ENCODE measurements at places on chromosomes 2 and 18.

GRCh38 chr2:96816127-96816835 is at the start of gene CNNM3:
Gene CNNM3, plus strand, starts transcription at chr2:96816268. Its CDS starts 10 bp downstream, at chr2:96816278.
- DNase-seq = peak; percentile 97

DNA sequence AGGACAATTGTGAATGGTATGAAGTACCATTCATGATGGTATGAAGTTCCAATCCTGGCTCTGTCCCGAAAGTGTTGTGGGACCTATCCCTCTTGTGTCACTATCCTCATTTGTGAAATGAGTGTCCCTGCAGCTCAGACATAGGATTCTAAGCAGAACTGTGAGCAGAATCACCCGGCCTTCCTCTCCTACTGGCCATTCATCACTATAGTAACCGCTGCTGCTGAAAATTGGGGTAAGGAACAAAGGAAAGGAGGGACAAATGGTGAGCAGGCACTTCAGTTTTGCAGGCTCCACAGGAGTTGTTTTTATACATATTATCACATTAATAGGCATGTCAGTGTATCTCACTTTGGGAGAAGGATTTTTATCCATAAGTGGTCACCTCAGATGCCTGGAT is 27.4 kb downstream of the SMYD1 start:
- DNase-seq = no peak

GRCh38 chr2:105798595-105798994 is 53.9 kb downstream of the NCK2 start:
- no peak for DNase-seq

- DNase-seq = no peak
Observed at GRCh38 chr2:25521665-25522387, 151.6 kb downstream of the DTNB start.

DNA sequence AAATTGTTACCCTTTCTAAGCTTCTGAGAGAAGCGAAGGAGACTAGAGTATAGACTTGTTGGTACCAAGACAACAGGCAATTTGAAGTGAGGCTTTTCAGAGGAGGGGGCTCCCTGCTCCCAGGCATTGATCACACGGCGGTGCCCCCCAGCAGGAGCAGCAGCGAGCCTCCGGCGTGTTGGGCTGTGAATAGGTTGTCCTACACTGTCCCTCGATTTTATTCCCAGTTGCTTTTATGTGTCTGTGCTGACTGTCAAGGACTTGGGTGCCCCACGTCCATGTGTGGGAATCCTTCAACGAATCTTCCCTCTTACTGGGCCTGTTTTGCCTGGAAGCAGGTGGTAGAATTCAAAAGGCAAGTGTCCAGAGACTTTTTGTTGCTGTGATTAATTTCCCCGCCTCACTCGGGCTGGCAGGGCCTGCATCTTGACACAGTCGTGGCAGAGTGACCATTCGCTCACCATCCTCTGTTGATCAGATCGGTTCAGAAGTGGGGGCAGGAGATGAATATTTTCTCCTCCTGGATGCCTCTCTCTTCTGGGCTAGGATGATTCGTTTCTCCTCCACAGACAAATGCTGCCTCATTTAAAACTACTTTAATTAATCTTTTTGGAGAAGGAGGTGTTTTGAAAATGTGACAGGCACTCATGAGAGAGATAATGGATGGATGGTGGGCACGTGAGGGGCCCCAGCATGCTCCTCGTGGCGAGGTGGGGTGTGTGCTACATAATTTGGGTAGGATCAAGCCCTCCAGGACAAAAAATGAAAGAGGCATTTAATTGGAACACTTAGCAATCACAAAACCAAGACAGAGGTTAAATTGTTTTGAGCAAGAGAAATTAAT is 77.6 kb downstream of the SMIM21 start:
- no peak for DNase-seq

- no peak for DNase-seq
Observed at GRCh38 chr2:222284466-222284865, 14.3 kb downstream of the PAX3 start.

DNA sequence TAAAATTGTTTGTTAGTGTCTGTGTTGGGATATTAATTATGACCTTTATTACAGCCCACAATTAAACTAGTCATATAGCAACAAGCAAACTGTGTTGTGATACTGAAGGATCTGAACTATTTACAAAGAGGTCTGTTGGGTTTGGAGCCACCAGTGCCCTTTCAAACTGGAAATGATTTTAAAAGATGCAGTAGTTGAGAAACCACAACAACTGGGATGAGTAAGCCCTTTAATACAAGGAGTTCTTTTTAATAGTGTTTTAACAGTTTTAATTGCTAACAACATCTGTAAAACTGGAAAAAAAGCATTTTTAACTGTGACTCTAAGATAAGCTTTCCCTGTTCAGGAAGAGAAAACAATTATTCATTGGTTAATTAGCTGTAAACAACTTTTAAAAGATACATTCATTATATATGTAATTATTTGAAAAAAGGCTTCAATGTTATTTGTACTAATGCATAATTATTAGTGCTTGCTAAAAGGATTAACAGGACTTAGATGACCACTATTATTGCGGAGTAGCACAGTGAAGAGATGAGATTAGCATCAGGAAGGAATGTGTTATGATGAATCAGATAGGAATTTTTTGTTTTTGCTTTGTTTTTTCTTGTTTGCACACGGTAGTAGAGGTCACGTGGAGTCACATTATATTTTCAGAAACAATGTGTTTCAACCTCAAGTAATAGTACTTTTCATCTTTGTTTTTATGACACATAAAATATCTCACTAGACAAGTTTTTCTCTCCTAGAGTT is 392.7 kb upstream of the FANCL start:
- no peak for DNase-seq

- DNase-seq = no peak
Observed at GRCh38 chr18:39698436-39698835, 2132.8 kb upstream of the CELF4 start.

- no peak for DNase-seq
Observed at GRCh38 chr2:104781151-104781550, 72.8 kb upstream of the POU3F3 start.

GRCh38 chr2:99881901-99882591 is 260.3 kb downstream of the AFF3 start:
- no peak for DNase-seq

DNA sequence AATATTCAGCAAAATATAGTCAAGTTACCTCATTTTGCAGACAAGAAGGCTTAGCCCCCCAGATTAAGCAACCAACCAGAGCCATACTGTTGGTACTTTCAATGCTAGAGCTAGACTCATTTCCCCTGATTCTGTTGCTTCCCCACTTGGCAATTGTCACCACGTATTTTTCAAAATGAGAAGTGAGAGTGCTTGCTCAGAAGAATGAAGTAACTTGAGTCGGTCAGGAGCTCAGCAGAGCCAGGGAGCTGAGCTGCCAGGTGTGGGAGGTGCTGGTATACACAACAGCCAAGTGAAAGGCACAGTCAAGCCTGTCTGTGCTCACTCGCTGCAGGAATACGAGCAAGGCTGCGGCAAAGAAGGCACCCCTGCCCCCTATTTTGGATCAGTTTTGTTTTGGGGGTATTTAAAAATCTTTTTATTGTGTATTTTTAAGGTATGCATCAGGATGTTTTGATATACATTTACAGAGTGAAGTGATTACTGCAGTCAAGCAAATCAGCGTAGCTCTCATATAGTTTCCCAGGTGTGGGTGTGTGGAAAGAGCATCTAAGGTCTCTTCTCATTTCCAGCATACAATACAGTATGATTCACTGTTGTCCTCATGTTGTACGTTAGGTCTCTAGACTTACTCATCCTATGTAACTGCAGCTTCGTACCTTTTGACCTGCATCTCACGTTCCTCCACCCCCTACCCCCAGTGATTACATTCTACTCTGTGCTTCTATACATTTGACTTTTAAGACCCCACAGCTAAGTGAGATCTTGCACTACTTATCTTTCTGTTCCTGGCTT is 62.4 kb downstream of the MRPS9 start:
- no peak for DNase-seq

GRCh38 chr18:23107718-23108117 is 27.6 kb upstream of the CABLES1 start:
- DNase-seq = no peak

DNA sequence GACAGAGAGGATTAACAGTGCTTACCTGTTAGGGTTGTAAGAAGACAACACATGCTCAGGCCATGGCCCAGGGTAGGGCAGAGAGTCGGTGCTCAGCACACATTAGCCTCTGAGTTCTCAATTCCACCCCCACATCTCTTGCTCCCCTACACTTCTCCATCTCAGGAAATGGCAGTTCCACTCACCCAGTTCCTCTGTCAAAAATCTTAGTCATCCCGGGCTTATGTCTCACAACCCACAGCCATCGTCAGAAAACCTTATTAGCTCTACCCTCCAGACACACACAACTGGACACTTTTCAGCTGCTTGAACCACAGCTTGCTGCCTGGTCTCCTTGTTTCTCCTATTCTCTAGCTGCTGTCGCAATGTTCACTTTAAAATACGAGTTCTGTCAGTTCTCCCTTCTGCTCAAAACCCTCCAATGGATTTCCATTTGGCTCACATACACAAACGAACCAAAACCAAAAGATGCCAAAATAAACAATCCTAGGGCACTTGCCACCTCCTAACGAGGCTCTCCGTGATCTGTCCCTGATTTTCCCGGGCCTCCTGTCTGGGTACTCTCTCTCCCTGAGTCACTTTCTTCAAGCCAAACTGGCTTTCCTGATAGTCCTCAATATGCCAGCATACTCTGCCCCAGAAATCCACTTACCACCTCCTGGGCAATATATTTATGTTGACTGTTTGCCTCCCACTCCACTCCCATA is 89.7 kb downstream of the KCTD1 start:
- DNase-seq = no peak

DNA sequence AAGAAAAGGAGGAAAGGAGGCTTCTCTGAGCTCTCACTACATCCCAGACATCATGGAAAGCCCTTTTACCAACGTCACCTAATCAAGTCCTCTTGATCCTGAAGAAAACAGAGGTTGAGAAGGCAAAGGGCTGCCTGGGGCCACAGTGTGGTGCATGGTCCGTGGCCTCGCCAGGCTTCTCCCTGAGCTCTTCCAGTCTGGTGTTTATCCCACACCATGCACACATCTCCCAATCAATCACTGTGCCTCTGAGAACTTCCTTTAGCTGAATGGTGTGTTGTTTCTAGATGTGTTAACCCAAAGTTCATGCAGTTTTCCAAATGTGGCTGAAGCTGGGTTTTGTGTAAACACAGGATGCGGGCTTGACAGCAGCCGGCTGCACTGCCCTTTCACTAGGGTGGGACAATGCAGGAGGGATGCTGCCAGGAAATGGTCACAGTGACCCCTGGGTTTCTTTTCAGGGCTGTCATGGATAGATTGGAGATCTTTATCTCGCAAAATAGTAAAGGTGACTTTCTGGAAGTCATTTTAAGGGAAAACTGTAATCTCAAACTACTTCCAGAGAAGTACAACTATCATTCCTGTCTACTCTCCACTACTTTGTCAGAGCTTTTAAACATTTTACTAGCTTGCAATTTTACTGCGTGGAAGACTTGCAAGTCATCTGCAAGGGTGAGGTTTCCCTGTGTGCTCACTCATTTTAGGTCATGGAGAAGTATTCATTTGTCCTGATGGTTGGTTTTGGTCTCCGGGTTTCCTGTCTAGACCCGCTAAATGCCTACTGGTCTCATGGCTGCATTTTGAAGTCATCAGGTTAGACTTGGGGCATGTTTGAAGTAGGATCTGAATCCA is 54.6 kb downstream of the IL1R2 start:
- no peak for DNase-seq

DNA sequence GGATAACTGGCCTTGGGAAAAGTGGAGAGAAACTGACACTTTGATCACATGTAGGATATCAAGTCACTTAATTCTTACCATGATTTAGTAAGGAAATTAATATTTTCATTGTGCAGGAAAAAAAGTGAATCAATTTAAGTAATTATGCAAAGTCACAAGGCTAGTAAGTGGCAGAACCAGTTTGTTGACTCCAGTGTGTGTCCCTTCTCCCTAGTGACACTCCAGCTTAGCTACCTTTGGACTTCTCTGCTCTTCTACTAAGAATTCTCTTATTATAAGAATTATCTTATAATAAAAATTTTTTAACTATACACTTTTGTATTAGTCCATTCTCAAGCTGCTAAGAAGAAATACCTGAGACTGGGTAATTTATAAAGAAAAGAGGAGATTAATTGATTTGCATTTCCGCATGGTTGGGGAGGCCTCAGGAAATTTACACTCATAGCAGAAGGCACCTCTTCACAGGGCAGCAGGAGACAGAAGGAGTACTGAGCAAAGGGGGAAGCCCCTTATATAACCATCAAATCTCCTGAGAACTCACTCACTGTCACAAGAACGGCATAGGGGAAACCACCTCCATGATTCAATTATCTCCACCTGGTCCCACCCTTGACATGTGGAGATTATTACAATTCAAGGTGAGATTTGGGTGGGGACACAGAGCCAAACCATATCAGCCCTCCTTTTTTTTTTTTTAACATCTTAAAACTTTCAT is 13.6 kb downstream of the COL4A4 start:
- DNase-seq = no peak

DNA sequence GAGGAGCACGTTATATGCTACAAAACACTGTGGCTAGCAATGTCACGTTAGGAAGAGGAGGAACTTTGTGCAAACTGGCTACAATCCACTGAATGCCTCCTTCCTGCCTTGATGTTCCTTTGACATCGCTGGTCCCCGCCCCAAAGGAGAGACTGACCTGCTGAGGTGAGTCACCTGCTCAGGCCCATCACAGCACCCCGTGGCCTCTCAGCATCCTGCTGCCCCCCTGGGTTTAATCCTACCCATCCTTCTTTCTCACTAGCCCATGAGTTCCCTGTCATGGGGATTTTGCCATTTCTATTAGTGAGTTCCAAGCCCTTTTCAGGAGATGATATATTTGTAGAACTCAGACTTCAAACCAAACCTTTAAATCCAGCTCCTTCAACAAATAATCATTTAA is 16.2 kb downstream of the DLGAP1 start:
- DNase-seq = no peak

DNA sequence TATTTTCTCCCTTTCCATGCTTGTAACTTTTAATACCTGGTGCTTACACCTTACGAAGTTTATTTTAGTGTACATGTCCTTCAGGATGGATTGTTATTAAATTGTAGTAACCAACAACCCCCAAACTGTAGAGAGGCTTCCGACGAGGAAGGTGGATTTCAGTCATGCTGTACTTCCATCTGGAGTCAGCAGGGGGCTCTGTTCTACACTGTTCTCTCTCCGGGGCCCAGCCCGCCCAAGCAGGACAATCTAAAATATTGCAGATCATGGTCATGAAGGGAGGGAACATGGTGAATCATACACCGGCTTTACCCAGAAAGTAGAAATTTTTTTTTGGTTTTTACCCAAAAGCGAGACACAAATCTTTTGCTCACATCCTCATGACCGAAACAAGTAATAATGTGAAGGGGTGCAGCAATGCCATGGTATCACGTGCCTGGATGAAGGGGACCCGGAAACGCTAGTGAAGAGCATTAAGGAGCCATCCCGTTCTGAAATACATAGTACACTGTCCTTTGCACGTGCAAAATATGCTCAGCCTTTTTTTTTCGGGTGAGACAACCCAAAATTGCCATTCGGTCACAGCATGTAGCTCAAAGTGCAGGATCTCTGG is 884.8 kb downstream of the EPHA4 start:
- DNase-seq = peak; percentile 29

DNA sequence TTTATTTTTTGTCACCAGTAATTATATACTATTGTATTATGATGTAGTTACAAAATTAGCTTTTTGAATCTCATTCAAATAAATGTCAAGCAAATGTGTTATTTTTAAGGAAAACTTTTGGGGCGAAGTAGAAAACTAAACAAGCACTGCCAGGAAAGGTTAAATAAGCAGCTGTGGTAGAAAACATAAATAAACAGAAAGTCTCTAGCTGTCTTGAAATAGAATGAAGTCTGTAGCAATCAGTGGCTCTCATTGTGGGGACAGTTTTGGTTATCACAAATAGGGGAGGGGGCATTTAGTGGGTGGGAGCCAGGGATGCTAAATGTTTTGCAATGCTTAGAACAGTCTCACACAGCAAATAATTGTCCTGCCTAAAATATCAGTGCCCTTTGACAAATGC is 3.4 kb downstream of the INSIG2 start:
- no peak for DNase-seq
